ENCODE measurements at places on chromosomes 16 and 17. TPM values are rescaled to one million over a fixed set of nuclear protein-coding genes. Genes with fewer than 3 reads are reported as not detected.

The MARVELD3 gene
- not detected for total RNA-seq

The ZNF423 gene
- 0.10 TPM for total RNA-seq

- DNase-seq = no peak
Observed at GRCh38 chr17:17748179-17748578, 66.9 kb downstream of the RAI1 start.

The AOC2 gene
- total RNA-seq = 0.36 TPM

GRCh38 chr17:4557626-4558346 lies 2.6 kb downstream of the GGT6 start:
- no peak for DNase-seq

GRCh38 chr16:22206842-22207714 lies 1.0 kb downstream of the EEF2K start:
- DNase-seq = peak; percentile 76

GRCh38 chr17:19457830-19458271 lies 46.8 kb downstream of the RNF112 start:
- peak; percentile 39 for DNase-seq

The ORC6 gene
- total RNA-seq = 33.3 TPM

DNA sequence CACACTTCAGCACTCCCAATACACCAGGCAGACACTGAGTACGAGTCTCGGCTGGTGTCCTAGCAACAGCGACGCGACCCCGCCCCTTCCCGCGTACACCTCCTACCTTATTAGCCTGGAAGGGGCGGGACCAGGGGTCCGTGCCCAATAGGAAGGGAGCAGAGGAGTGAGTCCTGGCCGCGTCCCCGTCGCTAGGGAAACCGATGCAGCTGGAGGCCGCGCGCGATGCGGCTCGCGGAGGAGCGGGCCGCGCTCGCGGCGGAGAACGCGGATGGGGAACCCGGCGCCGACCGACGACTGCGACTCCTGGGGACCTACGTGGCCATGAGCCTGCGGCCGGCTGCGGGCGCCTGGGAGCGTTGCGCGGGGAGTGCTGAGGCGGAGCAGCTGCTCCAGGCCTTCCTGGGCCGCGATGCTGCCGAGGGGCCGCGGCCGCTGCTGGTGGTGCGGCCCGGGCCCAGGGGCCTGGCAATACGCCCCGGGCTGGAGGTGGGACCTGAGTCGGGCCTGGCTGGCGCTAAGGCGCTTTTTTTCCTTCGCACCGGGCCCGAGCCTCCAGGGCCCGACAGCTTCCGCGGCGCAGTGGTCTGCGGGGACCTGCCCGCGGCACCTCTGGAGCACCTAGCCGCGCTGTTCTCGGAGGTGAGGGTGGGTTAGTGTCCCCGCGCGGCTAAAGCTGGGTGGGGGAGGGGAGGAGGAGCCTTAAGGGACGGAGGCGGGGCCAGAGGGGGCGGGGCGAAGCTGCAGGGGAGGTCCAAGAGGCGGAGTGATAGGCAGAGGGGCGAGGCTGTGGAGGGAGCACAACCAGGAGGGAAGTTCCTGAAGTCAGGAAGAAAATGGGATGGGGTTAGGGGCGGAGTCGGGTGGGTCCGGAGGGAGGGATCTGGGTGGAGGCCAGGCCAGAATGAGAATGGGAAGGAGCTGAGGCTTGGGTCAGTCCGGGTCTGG lies at the start of gene DNAH9:
Gene DNAH9, plus strand, starts transcription at position 197 of the 948 bp plus-strand sequence. Its CDS starts 29 bp downstream, at position 226.
- peak; percentile 11 for DNase-seq

DNA sequence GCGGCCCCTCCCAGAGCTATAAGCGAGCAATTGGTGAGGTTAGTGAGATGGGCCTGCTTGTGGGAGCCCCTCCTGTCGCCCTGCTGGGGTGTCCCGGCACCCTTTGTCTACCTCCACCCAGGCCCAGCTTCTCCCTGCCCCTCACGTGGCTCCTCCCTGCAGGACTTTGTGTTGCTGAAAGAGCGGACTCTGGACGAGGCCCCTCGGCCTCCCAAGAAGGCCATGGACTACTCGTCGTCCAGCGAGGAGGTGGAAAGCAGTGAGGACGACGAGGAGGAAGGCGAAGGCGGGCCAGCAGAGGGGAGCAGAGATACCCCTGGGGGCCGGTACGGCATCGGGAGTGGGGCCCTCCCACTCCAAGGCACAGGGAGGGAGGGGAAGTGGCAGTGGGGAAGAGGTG lies 6.1 kb upstream of the C17orf107 start:
- no peak for DNase-seq

- DNase-seq = peak; percentile 85
Observed at GRCh38 chr16:48503779-48504178, 106.2 kb downstream of the N4BP1 start.

The C17orf100 gene
- total RNA-seq = 0.39 TPM

DNA sequence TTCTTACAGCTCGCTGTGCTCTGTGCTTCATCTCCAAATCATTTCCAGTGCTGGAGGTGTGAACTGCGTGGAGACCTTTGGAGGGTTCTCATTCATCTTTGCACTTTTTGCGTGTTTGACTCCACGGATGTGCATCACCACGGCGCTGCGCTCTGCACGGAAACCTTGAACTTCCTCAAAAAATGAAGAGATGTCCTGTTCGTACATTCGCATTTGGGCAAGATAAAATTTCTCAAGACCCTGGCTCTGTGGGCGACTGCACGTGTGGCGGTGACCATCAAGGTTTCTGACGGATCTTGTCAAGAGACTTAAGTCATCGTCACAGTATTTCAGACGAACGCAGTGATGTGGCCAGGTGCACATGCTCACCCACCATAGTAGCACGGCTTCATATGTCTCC lies 10.3 kb upstream of the PVALEF start:
- DNase-seq = no peak

GRCh38 chr16:82567175-82567574 lies 59.6 kb upstream of the CDH13 start:
- DNase-seq = no peak

DNA sequence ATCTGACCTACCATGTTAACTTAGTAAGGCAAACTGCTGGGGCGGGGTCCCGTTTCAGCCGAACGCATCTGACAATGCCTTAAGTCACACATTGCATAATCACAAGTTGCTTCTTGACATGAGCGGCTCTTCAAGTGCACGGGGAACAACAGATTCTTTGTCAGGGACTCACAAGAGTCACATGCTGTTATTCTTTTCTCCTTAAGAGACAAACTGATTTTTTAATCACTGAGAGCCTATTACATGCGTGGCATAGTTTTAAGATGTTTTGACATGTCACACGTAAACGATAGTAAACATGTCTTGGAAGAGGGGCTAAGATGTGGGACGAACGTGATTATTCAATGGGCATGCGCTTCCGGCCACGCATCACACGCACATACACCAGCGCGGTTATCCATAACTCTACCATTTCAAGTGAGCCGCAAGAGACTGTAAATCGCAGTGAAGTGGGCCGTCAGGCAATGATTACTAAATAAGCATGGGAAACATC lies 63.4 kb downstream of the ADCY9 start:
- peak; percentile 47 for DNase-seq

- DNase-seq = no peak
Observed at GRCh38 chr17:77203436-77203835, 62.7 kb downstream of the SEC14L1 start.

The KRT16 gene
- total RNA-seq = 0.88 TPM

- DNase-seq = peak; percentile 74
Observed at GRCh38 chr16:58499615-58500351, at the start of gene NDRG4. Gene NDRG4, plus strand, starts transcription at chr16:58500143. Its CDS starts 106 bp downstream, at chr16:58500249.
